ENCODE measurements at places on chromosomes 12 and 14. TPM values are rescaled to one million over a fixed set of nuclear protein-coding genes. Genes with fewer than 3 reads are reported as not detected.

DNA sequence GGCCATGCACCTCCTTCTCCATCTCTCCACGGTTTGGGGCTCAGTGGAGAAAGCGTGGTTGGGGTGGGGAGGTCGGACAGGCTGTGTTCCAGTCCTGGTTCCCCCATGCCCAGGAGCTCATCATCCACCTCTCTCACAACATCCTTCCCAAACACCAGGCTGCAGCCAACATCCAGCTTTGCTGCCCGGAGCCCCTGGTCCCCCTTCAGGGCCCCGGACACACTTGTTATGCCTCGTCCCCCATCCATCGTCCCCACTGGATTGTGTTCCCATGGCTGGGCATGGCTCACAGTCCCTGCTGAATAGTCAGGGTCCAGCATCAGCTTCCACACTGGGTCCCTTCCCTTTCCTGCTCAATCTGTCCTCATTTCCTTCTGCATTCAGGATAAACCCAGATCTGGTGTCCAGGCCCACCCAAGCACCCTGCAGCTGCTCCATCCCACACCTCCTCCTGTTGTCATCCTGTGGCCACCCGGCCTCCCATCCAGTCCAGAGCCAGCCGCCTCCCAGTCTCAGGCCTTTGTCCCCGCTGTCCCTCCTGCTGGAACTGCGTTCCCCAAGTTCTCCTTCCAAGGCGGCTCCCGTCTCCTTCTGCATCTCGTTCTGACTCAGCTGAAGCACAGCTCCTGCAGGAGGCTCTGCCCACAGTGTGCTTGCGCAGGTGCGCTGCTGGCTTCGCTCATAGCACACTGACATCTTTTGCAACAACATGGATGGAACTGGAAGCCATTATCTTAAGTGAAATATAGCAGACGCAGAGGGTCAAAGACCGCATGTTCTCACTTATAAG lies 211.4 kb upstream of the RTL1 start:
- DNase-seq: no peak

DNA sequence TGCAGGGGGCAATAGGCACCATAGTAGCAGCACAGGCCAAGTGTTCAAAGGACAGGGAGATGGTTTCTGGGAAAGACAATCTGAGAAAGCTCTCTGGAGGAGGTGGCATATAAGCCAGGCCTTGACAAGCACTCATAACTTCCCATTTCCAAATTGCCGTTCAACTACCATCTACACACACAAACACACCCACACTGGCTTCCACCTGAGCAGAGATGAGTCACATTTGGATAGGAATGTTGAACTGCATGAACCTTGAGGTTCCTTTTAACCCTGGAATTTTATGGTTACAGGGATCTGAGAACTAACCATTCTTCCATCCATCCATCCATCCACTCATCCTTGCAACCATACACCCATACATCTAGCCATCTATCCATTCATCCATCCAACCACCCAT lies 86.6 kb downstream of the KSR2 start:
- no peak for DNase-seq

DNA sequence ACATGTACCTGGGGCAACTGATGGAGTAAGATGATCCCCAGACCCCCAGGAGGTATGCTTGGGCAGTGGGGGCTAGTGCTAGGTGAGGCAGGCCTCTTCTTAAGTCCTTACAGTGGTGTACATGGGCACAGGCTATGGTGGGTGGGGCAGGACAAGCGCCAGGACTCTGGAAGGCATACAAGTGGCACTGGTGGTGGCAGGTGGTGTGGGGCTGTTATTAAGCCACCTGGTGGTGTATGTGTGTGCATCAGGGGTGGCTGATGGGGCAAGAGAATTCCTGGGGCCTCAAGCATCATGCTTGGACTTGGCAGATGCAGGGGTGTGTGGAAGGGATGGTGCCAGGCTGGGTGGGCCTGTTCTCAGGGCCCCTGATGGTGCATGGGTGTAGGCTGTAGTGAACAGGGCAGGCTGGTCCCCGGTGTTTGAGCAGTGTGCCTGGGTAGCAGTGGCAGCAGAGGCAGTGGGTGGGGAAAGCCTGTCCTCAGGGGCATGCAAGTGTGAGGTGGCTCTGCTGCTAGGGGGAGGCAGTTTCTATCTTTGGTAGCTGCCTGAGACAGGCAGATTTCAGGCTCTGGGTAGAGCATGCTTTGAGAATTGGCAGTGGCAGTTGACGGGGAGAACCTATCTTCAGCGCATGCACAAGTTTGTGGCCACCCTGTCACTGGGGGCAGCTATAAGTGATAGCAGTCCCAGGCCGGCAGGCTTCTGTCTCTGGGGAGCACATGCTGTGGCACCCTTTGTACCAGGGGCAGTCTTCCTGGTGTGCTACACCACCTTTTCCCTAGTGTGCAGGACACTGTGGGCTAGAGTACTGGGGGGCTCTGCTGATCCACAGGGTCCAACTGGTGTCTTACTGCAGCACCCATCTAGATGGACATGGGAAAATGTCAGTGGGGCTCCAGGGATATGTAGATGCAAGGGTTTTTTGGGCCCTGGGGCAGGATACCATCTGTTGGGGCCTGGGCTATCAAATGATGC lies 52.6 kb upstream of the ABCD2 start:
- no peak for DNase-seq

GRCh38 chr14:51807356-51807755 lies 53.1 kb upstream of the GNG2 start:
- peak; percentile 55 for DNase-seq

GRCh38 chr14:99326041-99326710 lies 54.2 kb upstream of the BCL11B start:
- no peak for DNase-seq

DNA sequence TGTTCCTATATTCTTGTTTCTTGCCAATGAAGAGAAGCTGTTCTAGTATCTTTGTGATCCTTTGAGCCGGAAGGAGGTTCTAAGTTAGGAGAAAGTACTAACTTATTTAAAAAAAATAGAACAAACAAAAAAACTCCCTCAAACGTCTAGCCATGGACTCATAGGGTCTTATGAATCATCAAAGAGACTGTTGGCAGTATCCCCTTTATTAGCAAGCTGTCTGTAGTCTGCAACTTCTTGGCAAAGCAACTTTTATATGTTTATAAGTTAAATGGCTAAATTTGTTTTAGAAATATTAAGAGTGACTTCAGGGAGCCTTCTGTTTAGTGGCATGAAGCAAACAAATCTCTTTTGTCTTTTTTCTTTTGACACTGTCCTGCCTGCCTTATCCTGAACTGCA lies 291.9 kb downstream of the FUT8 start:
- peak; percentile 30 for DNase-seq

DNA sequence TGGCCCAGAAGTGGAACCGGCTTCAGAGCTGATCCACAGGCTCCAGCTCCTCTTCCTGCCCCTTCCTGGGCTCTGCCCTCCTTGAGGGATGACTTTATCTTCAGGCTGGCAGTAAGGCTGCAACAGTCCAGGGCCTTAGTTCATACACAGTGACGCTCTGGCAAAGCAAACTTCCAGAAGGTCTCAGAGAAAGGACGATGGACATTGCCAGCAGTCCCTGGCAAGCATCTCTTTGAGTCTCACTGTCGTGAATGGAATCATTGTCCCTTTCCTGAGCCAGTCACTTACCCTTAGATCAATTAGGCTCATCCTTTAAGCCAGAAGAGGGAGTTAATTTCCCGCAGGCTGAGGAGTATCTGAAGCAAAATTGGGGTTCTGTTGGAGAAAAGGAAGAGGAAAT lies 8.6 kb downstream of the AK7 start:
- DNase-seq: no peak

DNA sequence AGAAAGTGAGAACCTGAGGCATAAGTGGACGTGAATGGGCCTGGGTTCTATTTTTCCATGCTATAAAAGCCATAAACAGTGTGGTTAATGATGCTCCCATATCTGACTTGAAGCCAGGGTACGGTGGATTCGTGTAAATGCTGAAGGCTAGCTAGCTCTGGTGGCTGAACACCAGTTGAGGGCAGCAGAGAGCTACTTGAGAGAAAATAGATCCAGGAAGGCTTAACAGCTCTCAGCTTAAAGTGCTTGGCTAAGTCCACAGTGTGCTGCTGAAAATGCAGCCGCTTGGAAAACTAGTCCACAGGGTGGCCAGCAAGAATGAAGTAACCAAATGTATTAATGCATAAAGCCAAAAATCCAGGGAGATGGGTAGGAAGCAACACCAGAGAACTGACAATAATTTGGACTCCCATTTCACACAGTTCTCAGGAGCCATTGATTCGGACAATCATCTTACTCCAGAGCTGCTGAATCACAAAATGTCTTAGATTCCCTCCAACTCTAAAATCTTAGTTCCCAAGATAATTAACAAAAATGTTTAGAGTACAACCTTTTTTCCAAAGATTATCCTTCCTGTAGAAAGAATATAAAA lies 15.0 kb upstream of the FOXG1 start:
- DNase-seq: peak; percentile 69

DNA sequence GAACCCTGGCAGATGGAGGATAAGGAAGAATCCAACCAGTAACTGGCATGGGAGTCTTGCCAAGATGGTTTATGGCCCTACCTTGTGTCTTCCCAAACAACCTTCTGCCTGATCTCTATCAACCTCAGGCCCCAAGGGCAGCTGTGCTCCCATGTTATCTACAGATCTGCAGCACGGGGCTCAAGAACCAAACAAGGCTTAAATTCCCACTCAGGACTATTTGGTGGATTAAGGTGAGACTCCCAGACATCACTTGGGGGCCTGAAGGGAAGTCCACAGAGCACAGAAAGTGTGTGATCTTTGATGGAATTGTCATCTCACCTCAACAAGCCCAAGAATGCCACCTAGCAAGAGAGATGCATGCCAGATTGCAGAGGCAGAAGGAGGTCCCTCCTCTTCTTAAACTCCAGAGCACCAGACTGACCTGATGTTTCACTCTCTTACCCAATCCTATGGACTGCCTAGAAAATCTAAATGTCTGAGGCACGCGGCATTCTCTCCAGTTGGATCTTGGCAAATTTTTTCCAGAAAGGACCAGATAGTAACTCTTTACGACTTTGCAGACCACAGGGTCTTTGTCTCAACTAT lies 759.5 kb upstream of the TBX3 start:
- no peak for DNase-seq

DNA sequence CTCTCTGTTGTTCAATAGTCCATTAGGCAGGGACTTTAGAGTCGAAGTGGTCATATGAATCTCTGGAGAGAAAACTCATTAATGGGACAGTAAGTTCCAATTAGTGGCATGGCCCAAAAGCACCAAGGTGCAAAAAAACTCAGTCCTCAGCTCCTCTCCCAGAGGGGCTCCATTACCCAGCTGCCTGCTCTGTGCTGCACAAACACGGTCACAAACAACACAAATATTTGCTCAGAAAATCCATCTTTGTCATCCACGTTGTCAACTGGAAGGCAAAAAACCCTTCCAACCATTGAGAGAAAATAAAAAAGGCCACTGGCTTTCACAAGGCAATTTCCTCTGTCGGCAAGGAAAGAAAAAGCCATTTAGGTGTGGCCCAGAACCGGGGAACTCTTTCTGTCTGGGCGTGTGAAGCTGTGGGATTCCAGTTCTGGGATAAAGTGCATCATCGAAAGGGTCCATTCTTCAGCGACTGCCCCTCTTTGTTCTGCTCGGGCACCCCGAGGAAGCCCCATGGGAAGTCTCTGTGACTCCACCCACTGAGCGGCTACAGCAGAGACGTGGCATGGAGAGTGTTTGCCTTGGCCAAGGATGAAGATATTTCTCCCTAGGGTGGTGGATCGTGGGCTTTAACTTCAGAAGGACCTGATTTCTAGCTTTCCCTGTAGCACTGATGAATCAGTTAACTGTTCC lies 137.6 kb downstream of the VRK1 start:
- no peak for DNase-seq

DNA sequence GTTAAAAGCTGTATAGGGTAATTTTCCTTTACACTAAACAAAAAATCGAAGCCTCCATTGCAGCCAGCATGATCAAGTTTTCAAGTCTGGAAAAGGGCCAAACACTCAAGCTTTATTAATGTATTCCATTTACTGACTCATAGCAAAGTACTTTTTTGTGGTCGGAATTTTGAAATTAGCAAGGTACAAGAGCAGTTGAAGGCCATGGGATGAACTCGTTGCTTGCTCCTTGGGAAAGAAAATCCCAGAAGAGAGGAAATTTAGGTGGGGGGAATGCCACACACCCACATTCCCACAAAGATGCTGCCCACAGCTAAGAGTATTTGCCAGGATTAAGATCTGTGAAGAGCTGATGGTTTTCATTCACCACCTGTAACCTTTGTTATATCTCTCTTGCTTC lies 333.7 kb downstream of the EGLN3 start:
- DNase-seq: peak; percentile 69

GRCh38 chr12:41537522-41537921 lies 349.4 kb downstream of the PDZRN4 start:
- DNase-seq: no peak

DNA sequence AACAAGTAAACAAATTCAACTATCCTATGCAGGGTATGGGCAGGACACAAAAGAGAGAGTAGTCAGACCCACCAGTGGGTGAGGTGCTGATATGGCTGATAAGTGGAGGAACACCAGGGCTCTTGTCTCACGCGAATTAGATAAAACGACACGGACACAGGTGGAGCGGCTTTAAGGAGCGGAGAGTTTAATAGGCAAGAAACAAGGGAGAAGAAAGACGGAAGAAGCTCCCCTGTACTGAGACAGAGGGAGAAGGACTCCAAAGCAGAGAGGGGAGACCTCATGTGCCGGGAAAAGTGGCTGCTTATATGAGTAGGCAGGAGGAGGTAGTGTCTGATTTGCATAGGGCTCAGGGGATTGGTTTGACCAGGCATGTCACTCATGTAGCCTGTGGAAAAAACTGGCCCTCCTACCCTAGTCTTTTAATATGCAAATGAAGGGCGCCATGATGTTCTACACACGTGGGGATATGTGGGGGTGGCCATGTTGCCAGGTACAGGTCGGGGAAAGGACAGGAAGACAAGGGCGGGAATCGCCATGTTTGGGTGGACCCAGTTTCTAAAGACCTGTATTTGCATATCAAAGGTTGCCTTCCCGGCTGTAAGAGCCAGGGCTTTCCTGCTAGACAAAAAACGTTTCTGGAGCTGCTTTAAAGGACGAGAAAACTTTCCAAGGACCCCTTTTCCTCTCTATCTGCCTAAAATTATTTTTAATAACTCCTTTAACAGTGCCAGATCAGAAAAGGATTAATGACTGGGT lies 28.8 kb downstream of the RPGRIP1 start:
- DNase-seq: peak; percentile 67

Gene KRT80
- 4.2 TPM for total RNA-seq

Gene MYH6
- not detected for total RNA-seq

Gene SERPINA3
- 1.2 TPM for total RNA-seq

Gene TNFRSF1A
- 233 TPM for total RNA-seq

Data from LHCN-M2 (cell line).